ENCODE measurements at places on chromosomes 5 and 9.

- no peak for DNase-seq
Measured at GRCh38 chr9:98610711-98611110, 98.0 kb downstream of the GABBR2 start.

GRCh38 chr5:123582550-123583285, 70.7 kb downstream of the CSNK1G3 start:
- no peak for DNase-seq

- DNase-seq: no peak
Measured at GRCh38 chr5:43033841-43034590, 6.1 kb downstream of the ANXA2R start.

- no peak for DNase-seq
Measured at GRCh38 chr5:173736923-173737412, 120.5 kb upstream of the BOD1 start.

- no peak for DNase-seq
Measured at GRCh38 chr5:154895606-154896561, 37.5 kb downstream of the CNOT8 start.

GRCh38 chr9:125508249-125508648, 198.8 kb downstream of the MAPKAP1 start:
- DNase-seq: no peak

- DNase-seq: no peak
Measured at GRCh38 chr5:51347704-51348103, 35.5 kb upstream of the ISL1 start.

All from NCI-H2081 (cell line).